ENCODE measurements at places on chromosomes 12 and 14. TPM values are rescaled to one million over a fixed set of nuclear protein-coding genes. Genes with fewer than 3 reads are reported as not detected.

Gene TMEM63C
- 0.20 TPM for total RNA-seq

Gene USP15
- total RNA-seq, result 37.3 TPM

Gene EMP1
- 28.9 TPM for total RNA-seq

Gene PLEK2
- total RNA-seq, result not detected

Gene ZDHHC22
- 0.02 TPM for total RNA-seq

Gene PSEN1
- 34.6 TPM for total RNA-seq

Gene CYP27B1
- 3.2 TPM for total RNA-seq

Gene GPR84
- not detected for total RNA-seq

- no peak for DNase-seq
Measured at GRCh38 chr14:23145794-23146350, 26.8 kb upstream of the CEBPE start.

DNA sequence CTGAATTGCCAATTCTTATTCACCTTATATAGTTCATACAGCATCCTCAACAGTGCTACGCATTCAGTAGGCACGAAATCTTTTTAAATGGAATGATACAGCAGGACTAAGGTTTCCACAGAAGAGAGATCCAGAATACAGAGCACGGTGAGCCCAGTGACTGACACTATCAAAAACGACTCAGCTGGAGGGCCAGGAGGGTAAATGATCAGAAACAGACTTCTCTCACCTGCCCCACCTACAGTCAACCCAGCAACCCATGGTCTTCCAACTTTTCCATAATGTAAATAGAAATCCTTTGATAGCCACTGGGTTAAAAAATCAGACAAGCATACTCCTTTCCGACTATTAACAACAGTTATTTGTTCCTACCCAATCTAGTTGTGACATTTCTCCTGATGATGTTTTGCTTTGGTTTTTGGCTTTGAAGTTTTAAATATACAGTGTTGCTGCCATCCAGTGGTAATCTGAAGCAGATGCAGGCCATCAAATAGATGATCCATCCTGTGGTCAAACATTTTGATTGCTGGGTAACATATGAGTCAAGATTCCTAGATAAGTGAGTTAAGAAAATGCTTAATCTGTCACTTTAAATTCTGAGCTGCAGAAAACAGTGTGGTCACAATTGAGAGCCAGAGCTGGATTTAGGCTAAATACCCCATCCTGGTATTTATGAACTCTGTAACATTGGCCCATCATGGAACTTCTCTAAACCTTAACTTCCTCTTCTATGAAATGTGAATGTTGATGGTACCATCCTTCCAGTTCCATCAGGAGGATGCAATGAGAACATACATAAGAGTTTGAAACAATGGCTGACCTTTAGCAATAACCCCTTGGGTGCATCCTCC, 42.0 kb downstream of the GPHB5 start:
- DNase-seq, result peak; percentile 51

DNA sequence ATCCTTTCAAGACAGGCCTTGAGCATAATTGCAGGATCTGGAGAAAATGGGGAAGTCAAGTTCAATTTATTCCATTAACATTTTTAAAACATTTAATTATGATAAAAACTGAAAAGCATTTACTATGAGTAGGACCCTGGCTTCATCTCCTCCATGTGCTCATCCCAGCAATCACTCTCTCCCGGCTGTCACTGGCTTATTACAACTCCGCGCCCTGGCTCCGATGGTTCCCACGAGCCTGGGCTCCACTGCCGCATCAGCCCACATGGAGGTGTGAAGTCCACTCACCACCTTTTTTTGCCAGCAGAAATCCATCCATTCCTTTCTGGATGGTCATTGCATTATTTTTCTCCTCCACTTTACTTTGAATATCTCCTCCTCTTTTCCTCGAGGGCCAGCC, 194.4 kb downstream of the EMP1 start:
- DNase-seq, result no peak

- DNase-seq, result no peak
Measured at GRCh38 chr12:94211021-94211420, 62.6 kb downstream of the PLXNC1 start.

DNA sequence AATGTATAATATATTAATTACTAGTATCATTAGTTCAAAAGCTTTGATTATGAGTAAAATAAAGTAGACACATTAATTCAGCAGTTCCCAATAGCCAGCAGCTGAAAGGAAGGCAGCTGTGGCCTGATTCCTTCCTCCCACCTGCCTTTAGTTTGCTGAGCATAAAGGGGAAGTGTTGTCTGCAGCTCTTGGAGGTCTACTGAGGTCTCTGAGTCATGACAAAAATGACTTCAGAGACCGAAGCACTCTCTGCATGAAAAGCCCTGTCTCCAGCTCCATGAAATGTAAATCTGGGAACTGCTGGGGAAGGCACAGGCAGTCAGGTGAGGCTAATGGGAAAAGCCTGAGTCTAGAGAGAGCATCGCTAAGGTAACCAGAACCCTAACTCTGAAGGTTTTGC, 165.4 kb downstream of the NRXN3 start:
- no peak for DNase-seq

GRCh38 chr14:64718762-64719161, 14.5 kb downstream of the PLEKHG3 start:
- no peak for DNase-seq

DNA sequence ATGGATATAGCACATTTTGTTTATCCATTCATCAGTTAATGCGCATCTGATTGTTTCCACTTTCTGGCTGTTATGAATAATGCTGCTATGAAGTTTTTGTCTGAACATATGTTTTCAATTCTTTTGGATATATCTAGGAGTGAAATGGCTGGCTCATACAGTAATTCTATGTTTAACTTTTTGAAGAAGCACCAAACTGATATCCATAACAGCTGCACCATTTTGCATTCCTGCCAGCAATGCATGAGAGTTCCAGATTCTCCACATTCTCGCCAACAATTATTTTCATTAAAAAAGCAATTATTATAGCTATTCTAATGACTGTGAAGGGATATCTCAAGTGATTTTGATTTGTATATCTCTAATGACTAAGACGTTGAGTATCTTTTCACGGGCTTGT, 89.9 kb upstream of the PPP4R3A start:
- DNase-seq, result no peak

DNA sequence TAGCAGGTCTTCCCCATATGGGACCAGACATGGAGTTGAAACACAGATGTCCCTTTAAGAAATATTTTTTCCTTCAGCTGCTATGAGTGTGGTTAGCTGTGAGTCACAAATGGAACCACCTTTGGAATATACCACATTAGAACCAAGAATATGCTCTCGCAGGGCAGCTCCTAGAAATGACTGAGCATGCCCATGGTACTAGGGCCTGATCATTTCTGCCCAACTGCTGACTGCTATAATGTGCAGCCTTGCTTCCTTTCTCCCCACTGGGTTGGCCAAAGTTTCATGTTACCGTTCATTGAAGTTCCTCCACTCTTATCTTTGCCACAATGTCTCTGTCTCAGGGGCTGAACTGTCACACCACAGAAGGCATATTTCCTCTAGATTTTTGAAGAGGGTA, 1074.6 kb downstream of the FLRT2 start:
- DNase-seq, result no peak

GRCh38 chr14:50379563-50379962, 17.1 kb downstream of the CDKL1 start:
- DNase-seq, result no peak

GRCh38 chr14:50763382-50764007, 67.5 kb downstream of the NIN start:
- peak; percentile 97 for DNase-seq

DNA sequence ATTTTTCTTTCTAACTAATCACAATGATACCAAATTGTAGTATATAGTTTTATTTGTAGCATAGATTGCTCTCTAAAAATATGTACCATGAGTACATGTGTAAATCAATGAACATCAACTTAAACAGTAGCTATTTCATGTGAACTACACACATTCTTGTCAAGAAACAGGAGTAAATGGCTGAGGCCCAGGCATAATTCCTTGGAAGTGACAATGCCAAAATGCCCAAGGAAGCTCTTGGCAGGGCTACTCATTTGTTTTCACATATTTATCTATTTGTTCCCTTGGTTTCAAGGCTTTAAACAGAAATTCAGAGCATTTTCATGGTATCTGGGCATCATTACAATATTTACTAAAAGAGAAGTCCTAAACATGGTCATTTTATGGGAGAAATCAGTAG, 165.7 kb downstream of the SLC16A7 start:
- peak; percentile 10 for DNase-seq

- DNase-seq, result no peak
Measured at GRCh38 chr12:12620730-12621315, 9.1 kb downstream of the CREBL2 start.

DNA sequence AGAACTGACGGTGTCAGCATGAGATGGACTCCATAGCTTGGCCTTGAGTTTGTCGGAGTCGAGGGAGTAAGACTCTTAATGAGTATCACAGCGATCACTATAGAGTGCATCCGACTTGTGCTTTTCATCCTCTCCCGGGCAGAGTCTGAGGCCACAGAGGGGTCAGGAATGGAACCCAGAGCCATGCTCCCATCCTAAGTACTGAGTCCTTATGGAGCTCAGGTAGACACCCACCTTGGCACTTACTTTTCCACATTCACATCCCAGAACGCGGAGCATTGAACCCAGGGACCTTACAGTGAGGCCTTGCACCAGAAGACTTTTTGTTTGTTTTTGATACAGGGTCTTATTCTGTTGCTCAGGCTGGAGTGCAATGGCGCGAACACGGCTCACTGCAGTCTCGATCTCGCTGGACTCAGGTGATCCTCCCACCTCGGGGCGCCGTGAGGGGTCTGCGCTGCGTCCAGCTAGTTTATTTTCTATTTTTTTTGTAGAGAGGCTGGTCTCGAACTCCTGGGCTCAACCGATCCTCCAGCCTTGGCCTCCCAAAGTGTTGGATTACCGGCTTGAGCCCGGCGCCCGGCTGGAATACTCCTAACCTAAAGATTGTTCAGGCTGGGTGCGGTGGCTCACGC, 719 bp upstream of the SRSF9 start:
- peak; percentile 31 for DNase-seq

DNA sequence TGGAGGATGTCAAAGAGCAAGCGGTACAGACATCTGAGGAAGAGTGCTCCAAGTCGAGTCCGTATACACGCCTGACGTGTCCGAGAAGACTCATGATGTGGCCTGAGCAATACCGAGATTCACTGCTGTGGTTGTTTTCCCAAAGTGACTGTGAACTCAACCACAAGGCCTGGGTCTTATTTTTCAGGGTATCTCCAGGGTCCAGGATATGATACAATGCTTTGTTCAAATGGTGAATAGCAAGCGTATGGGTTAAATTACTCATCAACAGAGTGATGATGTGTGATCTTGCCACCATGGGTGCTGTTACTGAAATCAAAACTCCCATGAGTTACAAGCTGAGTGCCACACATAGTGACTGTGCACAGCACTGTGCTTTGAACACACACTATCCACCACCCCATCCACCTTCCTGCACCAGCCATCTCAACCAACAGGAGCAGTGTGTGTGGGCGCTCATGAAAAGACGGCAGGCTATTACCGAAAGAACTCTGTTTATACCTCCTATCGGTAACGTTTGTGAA, 109.6 kb downstream of the BCAT1 start:
- DNase-seq, result no peak
